Umbilical cord (tissue), 2 donors: ENCODE measurements at places on chromosomes 5 and 9. TPM values are rescaled to one million over a fixed set of nuclear protein-coding genes. Genes with fewer than 3 reads are reported as not detected.

DNA sequence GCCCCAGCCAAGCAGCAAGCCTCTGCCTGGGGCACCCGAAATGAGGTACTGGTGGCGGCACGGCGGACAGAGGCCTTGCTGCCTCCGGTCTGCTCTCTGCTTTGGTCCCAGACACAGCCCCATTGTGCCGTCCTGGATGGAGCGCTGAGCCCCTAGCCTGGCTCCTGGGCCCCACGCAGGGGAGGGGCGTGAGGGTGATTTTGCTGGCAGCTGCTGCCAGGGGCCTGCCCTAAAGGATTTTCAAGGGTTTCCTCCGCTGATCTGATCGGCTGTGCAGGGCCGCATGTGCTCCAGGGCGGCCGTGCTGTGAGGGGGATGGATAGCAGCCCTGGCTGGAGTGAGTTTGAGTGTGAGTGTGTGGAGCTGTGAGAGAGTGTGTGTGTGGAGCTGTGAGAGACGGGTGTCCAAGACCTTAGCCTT lies 1.3 kb downstream of the GPSM1 start:
- DNase-seq = peak; percentile 92

DNA sequence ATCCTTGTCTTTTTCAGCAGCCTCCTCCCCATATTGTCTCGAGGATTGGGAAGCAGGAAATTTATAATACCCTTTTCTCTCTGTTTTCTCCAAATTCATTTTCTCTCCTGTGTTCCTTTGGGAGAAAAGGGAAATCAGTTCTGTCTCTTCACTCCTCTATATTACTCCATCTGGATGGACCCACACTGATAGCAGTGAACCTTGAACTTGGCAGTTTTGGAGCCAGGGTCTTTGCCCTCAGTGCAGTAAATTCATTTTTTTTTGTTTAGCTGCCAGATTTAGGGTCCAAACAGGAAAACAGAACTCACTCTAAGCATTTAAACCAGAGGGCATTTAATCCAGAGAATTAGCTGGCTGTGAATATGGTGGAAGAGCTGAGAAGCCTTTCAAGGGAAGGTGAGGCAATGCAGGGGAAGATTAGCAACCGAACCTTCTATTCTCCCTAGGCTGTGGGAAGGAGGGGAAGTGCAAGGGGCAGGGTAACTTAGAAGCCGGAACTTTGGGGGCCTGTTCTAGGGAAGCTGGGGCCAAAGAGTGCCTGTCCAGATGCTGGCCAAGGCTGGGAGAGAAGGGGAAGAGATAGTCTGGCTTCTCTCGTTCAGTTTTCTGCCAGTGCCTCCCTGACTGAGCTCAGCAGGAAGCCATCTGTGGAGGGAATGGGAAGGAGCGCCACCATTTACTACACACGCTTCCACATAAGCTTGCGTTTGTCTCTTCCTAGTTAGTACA lies 16.3 kb upstream of the NPR2 start:
- peak; percentile 43 for DNase-seq

DNA sequence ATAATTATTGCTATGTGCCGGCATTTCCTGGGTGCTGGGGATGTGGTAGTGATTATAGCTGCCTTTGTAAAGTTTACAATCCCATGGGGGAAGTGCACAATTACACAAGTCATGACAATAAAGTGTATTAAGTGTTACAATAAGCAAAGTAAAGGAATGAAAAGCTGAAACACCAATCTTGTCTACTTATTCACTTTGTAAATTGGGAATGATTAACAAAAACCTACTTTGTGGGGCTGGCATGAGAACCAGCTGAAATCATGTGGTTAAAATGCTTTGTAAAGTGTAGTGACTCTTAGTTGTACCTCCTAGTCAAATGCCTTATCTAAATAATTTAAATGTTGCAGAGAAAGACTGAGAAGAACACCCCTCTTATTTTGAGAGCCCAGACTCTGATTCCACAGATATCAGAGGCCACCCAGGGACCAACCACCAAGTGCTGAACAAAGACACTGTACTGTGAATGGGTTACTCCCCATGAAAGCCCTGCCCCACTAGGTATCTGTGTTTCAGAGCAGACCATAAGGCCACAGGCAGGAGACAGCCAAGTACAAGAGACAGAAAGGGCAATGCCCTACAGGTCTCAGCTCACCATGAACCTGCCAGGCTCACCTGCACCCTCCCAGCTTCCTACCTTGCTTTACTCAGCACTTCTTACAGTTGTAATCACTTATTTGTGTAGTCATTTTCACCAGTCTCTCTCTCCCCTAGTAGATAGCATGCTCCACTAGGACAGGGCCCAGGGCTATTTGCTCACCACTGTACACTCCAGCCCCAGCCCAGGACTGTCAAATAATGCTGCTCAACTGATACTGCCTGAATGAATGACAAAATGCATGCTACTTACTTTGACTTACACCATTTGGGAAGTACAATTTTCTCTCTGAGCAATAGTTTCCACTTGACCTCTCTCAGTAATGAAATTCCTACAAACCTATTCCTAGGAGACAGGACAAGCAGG lies 101.6 kb upstream of the APC start:
- DNase-seq = no peak

GRCh38 chr5:180820788-180821321 lies 18.2 kb upstream of the MGAT1 start:
- DNase-seq = no peak

- DNase-seq = no peak
These were observed 202.2 kb downstream of the CHSY3 start for GRCh38 chr5:130106480-130106879.

GRCh38 chr5:143142596-143143435 lies 260.7 kb downstream of the NR3C1 start:
- peak; percentile 93 for DNase-seq

DNA sequence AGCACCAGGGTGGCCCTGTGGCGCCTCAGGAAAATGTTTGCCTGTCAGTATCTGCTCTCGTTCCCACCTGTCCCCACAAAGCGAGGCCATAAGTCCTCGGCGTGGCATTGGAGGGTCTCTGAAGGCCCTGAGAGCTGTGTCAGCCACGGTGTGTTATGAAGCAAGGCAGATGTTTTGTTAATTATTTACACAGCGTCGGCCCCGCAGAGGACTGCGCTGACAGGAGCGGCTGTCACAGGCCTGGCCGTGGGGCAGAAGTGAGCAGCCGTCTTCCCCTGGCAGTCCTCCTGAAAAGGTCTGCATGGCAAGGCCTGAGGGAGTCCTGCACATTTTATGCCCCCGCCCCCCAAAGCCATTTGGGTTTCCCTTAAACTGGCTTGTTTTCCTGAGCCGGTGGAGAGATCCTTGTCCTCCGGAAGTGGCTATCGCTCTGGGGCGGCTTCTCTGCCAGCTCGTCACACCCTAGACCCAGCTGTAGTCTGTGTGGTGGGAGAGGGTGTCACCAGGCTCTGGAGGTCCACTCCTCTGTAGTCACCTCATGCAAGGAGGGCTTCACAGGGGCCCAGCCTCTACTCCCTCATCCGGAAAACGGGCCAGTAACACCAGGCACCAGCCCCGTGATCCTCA lies 6.2 kb downstream of the NEK6 start:
- no peak for DNase-seq

DNA sequence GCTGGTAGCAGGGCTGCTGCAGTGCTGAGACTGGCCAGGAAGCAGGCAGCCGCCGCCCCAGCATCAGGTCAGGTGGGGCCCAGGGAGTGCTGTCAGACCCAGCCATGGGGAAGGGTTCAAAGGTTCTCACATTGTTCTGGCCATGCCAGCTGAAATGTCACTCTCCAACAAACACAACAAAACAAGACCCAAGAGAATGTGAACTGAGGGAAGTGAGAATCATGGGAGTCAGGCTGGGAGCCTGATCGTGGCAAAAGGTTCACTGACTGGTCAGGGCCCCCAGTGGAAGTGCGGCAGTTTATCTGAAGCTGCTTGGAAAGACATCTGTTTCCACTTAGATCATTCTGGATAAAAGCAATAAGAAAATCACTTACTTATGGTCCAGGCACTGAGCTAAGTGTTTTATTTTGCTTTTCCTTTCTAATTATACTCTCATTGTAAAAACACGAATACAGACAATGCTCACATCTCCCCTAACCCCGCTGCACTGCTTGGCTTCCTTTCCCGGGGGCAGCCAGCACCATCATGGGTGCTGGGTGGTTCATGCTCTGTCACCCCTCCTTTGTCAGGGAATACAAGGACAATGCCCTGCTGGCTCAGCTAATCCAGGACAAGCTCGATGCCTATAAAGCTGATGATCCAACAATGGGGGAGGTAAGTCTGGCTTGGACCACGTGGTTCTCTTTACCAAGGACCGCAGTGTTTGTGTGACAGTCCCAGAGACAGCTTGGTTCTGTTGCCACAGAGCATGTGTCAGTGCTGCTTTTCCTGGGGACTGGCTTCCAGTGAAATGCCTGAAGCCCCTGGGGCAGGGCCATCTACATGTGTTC lies 41.9 kb upstream of the CFAP157 start:
- peak; percentile 72 for DNase-seq

DNA sequence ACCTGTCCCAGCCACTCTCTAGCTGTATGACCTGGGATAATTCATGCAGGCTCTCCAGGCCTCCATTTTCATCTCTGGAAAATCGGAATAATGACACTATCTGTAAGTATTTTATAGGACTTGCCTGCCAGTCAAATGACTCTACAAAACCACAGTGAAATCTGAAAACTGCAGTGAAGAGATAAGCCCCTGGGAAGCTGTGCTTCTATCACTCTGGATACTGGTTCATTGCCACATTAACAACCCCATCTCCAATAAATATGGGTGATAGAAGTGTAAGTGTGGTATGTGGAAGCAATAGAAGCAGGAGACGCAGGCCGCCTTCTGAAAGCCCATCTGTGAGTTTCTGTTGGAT lies 31.8 kb downstream of the WHRN start:
- no peak for DNase-seq

GRCh38 chr9:112103405-112103804 lies 71.7 kb downstream of the SUSD1 start:
- no peak for DNase-seq

DNA sequence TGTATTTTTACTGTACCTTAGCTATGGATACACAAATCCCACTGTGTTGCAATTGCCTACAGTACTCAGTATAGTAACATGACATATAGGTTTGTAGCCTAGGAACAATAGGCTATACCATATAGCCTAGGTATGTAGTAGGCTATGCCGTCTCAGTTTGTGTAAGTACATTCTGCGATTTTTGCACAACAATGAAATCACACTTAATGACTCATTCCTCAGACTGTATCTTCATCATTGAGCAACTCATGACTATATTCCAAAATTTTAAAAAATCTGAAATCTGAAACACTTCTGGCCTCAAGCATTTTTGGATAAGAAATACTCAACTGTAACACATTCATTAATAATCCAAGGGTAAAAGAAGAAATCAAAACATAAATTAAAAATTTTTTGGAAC lies 666.8 kb upstream of the GRAMD2B start:
- no peak for DNase-seq

DNA sequence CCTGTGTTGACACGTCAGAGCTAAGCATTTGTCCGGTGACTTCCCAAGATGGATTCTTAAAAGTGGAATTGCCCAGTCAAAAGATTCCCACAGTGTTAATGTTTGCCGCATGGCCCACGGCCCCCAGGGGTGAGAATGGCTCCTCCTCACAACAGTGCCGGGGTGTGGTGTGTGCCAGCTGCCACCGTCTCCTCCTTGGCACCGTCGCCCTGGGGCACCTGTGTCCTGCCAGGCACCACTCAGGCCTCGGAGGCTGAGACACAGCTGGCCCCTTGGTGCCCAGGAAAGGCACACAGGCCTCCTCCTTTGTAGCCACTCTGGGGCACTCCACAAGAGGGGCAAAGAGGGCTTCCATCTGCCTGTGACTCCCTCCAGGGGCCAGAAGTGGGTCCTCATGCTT lies 4.3 kb downstream of the KCNT1 start:
- no peak for DNase-seq

DNA sequence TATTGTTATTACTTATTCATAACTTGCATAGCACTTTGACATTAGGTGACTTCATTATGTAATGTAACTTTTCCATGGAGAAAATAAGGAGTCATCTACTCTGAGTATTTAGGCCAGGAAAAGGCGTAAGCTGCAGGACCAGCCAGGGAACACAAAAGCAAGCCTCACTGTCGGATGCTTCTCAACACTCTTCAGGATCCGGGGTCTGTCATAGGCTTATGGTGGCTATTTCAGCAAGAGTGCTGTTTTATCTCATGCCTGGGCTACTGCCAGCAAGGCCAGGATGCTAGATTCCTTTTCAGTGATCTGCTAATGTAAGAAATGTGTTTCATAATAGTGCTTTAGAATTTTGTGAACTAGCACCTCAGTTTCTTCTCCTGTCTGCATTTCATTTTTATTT lies 162.4 kb downstream of the CHSY3 start:
- peak; percentile 81 for DNase-seq

DNA sequence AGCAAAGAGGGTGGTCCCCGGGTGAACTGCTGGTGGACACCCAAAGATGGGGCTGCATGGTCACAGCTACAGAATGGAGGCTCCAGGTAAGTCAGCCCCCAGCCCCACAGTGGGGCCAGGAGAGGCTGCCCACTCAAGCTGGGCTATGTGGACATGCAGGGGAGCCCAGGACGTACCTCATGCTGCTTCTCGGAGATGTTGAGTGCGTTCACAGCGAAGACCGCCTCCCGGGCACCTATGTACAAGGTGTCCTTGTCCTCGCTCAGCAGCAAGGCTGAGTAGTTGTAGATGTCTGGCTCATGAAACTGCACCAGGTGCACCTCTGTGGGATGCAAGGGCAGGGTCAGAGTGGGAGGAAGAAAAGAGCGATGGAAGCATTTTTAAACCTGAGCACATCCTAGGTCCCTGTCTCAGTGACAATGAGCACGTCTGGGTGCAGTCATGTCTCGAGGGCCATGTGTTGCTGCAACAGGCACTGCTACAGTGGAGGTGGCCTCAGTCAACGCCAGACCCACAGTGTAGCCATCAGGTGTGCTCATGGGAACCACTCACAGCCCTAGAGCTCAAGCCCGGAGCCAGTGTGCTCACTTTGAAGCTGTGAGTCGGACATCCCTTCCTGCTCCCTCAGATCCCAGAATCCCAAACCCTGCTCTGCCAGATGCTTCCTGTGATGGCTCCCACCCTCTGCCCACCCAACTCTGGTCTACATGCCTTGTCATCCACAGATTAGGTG lies 84.6 kb downstream of the SECISBP2 start:
- DNase-seq = no peak

DNA sequence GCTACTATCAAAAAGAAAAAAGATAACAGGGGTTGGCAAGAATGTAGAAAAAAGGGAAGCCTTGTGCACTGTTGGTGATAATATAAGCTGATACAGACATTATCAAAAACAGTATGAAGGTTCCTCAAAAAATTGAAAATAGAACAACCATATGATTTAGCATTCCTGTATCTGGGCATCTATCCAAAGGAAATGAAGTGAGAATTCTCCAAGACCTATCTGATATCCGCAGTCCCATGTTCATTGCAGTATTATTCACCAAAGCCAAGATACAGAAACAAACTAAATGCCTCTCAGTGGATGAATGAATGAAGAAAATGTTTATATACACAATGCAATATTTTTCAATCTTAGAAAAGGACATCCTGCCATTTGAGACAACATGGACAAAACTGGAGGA lies 1943.3 kb downstream of the MAT2B start:
- DNase-seq = no peak

- no peak for DNase-seq
These were observed 3.0 kb downstream of the SPIN1 start for GRCh38 chr9:88391236-88391635.

The PCDHB11 gene
- 5.1 TPM for total RNA-seq
